ENCODE measurements at places on chromosomes 3 and 15.
A peak's percentile ranks its signal among the peaks of the same experiment; 100 is the strongest.

DNA sequence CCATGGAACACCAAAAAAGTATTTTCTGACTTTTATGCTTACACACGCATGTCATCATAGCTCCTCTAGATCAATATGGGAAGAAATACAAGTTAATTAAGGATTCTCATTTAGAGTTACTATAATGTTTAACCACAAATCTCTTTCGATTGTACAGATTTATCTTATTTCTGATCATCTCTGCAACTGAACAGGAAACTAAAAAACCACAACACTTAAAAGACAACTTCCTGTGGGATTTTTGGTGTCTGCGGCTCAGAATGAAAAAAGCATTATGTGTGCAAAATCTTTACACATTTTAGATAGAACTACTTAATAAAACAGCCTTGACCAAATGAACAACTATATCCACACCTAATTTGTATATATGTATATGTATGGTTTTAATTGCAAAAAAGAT lies 3.0 kb upstream of the TJP1 start:
- DNase-seq = no peak

DNA sequence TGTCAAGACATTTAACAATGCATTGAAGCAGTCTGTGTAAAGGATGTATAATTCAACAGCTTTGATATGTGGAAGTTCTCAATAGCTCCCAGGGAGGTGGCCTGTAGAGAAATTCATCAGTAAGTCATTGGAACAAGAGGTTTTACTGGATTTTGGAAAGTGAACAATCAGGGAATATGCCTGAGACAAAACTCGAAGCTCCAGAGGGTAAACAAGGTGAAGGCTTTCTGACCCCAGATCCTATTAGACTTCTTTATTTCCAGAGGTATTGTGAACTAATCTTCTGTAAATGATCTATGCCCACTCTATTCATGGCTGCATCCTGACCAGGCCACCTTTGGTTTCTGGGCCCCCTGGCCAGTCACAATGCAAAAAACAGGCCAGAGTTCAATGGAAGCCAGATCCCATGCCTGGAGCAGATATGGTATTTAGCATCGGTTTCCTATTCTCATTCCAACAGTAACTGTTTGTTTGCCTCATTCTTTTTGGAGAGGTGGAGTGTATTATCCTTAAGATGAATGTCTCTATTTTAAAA lies 177.3 kb downstream of the SATB1 start:
- no peak for DNase-seq

DNA sequence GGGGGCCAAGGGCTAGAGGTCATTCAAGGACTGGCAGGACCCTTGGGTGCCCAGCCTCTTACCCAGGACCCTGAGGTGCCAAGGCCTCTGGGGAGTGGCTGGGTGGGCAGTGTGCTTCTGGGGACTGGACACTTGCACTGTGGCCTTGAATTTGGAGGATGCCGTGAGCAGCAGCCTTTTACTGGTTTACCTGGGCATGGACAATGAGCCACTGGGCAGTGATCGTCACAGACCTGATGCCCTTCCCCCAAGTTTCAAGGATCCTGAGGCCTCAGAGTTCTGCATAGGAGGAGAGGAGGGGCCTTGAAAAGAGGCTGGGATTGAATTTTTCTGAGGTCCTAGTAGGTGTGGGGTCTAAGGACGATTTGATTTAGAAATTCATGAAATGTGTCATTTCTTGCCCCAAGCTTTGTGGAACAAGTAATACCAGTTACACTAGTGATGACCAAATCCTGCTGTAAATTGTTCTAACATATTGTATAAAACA lies 146.1 kb upstream of the TPM1 start:
- no peak for DNase-seq

DNA sequence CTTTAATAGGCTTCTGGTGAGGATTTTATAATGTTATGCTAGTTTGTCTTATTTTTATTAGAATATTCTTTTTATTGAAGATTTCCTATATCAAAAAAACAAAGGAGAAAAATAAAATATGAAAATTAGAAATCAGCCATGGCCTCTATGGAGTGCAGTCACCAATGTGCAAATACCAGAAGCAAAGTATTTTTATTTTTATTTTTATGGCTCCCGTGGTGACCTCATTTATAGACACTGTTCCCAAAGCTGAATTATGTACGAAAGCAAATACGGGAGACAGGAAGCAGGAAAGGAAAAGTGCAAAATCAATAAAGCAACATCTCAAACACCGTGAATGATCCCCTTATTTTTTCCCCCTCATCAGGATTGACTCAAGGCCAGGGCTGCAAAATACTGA lies 35.1 kb downstream of the DAZL start:
- DNase-seq = no peak

GRCh38 chr15:71080705-71081104 lies 34.6 kb upstream of the THSD4 start:
- DNase-seq = no peak

DNA sequence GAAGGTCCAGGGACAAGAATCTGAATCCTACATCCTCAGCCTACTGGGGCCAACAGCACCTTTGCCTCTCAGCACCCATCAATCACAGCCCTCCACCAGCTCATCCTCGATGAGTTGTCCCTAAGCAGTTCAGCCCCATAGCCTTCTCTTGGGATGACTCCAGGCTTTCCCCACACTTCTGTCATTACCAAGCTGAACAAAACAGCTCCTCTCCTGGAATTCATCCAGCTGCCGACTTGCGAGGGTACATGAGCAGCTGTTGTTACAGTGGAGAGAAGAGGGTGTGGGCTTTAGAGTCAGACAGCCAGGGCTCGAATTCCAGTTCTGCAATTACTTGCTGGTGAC lies 69.0 kb upstream of the THBS1 start:
- DNase-seq = no peak

GRCh38 chr3:182909318-182910040 lies 70.9 kb downstream of the DCUN1D1 start:
- DNase-seq = no peak

DNA sequence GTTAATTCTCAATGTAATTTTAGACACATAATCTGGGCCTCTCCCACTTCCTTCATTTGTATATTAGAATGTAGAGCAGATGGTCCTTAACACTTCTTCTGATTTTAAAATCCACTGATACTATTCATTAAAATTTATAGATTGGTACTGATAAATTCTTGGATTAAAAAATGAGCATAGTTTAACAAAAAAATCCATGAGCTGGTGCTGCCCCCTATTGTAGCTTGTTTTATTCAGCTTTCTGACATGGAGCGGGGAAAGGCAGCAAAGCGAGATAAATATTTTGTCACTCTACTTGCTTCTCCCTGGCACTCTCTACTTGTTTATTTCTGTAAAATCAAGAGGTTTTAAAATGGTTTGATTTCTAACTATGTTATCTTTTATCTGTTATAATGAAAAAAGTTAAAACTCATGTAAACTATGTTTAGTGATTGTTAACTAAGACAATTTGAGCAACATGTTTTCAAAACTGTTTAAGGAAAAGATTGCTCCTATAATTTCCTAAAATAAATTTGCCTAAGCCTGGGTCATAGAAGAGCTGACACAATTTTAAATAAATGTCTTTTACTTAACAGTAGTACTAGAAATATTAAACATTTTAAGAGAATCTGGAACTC lies 26.5 kb upstream of the PLOD2 start:
- no peak for DNase-seq

- no peak for DNase-seq
These were observed 47.6 kb downstream of the RAP2B start for GRCh38 chr3:153209596-153209995.

DNA sequence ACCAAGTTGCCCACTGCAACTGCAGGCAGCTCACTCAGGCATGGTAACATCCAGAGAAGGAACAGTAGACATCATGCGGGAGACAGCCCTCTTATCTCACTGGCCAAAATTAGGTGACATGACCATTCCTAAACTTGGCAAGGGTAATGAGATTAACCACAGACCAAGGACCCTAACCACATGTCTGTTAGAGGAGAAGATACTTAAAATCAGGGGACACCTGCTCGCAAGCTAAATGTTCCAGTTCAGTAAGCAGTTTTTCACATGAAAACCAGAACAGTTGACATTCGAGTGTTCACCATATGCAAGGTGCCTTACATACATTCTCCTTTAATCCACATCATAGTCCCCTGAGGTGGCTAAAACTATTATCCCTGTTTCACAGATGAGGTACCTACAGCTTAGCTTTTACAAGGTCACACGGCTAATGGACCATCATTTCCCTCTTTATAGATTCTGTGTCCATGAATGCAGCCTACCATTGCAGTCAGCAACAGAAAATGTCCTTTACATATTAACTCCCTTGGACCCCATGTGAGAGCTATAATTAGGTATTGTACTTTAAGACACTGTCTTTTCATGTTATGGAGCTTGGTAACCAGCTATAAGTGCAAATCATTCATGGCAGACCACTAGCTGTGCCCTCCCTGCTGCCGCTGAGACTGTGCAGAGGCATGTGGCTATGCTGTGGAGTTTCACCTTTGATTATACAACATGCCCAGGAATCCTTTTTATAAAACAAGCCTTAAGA lies 154.1 kb downstream of the LIPC start:
- DNase-seq = no peak

- no peak for DNase-seq
These were observed 102.8 kb upstream of the CLDN18 start for GRCh38 chr3:137906985-137907649.

DNA sequence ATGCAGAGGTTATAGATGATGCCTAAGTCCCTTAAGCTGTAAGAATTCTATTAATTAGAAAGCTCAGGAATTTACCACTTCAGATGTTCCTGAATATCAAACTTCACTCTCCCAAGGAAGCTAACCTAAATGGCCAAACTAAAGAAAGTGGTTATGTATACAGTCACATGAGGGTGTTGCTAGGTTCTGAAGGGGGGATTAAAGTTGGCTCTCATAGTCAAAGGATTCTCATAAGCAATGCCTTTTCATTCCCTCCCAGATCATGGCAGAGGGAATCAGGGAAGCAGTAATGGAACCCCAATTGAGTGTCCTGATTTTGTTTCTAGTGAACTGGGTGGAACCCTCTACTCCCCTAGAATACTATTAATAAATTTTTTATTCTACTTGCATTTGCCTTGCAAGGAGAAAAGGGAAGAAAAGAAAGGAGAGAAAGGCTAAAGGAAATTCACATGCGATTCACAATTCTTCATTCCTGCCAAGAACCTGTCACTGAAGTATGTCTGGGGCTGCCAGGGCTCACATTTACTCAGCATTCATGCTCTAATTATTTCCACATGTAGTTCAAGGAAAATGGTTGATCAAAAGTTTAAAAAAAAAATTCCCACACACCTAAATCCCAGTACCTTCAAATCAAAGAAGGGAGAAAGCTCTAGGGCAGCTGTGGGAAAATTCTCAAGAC lies 25.1 kb downstream of the FSTL1 start:
- DNase-seq = no peak

DNA sequence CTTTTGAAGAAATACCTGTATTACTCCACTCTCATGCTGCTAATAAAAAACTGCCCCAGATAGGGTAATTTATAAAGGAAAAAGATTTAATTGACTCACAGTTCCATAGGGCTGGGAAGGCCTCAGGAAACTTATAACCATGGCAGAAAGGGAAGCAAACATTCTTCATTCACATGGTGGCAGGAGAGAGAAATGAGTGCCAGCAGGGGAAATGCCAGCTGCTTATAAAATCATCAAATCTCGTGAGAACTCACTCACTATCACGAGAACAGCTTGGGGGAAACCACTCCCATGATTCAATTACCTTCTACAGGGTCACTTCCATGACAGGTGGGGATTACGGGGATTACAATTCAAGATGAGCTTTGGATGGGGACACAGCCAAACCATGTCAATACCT lies 18.7 kb downstream of the MFSD1 start:
- no peak for DNase-seq

DNA sequence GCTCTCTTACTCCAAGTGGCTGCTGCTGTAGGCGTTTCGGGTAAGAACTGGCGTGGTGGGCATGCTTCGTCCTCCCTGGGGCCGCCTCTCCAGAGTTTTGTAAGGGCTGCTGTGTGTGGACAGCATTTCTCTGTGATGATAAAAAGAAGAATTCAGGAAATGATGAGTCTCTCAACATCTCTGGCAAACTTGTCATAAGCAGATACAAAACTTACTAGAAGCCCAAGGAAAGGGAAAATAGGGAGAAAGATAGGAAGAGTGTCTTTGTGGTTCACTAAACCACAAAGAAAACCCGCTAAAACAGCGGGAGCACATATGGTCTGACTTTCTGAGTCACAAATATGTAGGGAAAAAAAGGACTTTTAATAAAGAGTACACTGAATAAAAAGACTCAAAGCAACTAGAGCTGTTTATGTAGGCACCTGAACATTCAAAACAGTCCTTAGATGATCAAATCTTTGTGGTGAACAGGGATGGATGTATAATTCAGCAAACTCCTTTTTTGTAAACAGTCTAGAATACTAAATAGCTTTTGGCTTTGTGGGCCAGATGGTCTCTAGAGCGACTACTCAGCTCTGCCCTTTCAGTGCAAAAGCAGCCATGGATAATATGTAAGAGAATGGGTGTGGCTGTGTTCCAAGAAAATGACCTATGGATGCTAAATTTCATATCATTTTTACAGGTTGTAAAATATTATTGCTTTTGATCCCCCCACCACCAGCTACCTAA lies 60.4 kb upstream of the LMOD3 start:
- DNase-seq = no peak

DNA sequence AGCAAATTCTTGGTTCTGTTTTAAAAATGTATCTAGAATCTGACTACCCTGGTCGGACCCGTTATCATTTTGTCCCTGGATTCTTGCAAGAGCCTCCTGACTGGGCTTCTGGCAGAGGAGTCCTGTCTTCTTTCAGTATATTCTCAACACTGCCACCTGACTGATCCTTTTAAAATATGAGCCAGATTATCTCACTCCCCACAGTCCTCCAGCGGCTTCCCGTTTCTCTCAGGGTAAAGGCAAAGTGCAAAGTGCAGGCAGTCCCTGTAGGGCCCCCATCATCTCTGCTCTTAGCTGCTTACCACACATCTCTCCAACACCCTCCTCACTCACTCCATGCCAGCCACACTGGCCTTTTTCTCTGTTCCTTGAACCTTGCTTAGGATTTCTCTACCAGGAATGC lies 28.4 kb downstream of the CRTC3 start:
- DNase-seq = peak; percentile 52
